T1000 (cell line): ENCODE measurements at places on chromosomes 2 and 18.

GRCh38 chr2:220341014-220341413, 713.6 kb downstream of the SLC4A3 start:
- no peak for DNase-seq

GRCh38 chr2:27977731-27978312, 87.3 kb downstream of the BABAM2 start:
- peak; percentile 36 for DNase-seq

DNA sequence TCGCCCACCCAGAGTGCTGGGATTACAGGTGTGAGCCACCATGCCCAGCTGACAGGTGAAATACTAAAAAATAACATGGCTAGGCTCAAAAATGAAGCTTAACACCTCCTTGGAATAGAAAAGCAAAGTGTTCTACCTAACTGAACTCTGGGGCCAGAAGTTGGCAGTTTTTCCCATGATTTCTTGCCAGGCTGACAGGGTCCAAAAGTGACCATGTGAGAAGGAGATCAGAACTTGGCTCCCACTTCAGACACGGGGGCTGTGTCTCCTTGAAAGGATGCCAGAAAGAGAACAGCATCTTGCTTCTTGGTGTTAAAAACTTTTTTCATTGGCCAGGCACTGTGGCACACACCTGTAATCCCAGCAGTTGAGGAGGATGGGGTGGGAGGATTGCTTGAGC, 47.0 kb downstream of the BMPR2 start:
- DNase-seq = no peak

GRCh38 chr18:71707400-71707799, 836.7 kb downstream of the CBLN2 start:
- DNase-seq = no peak

- no peak for DNase-seq
Measured at GRCh38 chr2:171478345-171478744, 43.9 kb upstream of the CYBRD1 start.

GRCh38 chr2:236981701-236982485, 103.8 kb upstream of the COPS8 start:
- no peak for DNase-seq

- no peak for DNase-seq
Measured at GRCh38 chr2:168896783-168897182, 4.3 kb upstream of the G6PC2 start.

- no peak for DNase-seq
Measured at GRCh38 chr2:172768401-172768800, 32.8 kb downstream of the RAPGEF4 start.

GRCh38 chr2:201344663-201345366, 12.3 kb downstream of the FLACC1 start:
- DNase-seq = no peak
